Astrocyte of the spinal cord (primary cell): ENCODE measurements at places on chromosomes 12 and 14.
A peak's percentile ranks its signal among the peaks of the same experiment; 100 is the strongest.

DNA sequence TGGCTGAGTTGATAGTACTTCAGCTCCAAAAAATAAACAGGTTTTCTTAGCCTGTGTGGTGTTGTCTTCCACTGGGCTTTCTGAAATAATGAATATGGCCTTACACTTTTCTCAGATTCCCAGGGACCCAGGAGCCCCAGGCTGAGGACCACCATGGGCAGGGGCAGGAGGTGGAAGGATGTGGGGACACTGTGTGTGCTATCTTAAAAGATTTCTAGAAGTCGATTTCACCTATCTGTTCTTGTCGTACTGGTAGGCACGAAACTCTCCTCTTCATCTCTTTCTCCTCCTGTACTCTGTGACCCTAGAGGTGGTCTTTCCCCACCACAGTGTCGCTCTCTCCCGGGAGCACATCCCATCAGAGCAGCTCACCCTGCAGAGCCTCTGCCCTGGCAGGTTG lies 107.7 kb upstream of the FKBP4 start:
- no peak for DNase-seq

GRCh38 chr14:29310757-29311156 lies 544.2 kb downstream of the FOXG1 start:
- peak; percentile 52 for DNase-seq

- DNase-seq: no peak
Measured at GRCh38 chr12:103422328-103422727, 73.4 kb downstream of the C12orf42 start.

- no peak for DNase-seq
Measured at GRCh38 chr12:121793440-121793837, at the start of gene RHOF. RHOF (minus strand) TSS chr12:121793688; CDS start chr12:121793633, 55 bp downstream.

DNA sequence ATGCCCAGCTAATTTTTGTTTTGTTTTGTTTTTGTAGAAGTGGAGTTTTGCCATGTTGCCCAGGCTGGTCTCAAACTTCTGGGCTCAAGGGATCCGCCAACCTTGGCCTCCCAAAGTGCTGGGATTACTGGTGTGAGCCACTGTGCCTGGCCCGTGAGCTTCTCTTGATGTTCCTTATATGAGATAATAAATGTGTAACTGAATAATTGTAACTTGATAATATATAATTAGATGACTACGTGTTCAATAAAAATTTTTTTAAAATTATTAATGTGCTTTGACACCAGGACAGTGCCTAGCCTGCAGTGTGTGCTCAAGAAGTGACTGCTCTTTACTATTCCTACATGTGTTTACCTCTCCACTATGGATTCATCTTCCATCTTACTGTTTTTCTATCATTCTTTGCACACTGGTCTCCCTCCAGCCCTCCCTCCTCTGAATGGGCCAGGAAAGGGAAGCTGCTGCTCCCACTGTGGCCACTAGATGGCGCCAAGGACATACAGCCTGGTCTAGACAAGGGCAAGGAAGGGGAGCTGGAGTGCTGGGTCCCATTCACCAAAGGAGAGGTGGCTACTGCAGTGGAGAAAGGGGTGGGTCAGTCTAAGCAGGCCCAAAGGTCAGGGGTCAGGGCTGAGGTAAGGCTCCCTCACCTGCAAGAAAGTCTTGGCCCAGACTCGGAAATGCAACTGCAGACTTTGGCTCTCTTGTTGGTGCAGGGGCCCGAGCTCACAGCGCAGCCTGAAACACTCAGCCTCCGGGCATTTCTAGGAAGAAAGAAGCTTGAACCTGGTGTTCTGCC lies 14.7 kb upstream of the ZNF385A start:
- peak; percentile 84 for DNase-seq

GRCh38 chr14:74516451-74517160 lies 23.0 kb downstream of the ISCA2 start:
- peak; percentile 50 for DNase-seq

DNA sequence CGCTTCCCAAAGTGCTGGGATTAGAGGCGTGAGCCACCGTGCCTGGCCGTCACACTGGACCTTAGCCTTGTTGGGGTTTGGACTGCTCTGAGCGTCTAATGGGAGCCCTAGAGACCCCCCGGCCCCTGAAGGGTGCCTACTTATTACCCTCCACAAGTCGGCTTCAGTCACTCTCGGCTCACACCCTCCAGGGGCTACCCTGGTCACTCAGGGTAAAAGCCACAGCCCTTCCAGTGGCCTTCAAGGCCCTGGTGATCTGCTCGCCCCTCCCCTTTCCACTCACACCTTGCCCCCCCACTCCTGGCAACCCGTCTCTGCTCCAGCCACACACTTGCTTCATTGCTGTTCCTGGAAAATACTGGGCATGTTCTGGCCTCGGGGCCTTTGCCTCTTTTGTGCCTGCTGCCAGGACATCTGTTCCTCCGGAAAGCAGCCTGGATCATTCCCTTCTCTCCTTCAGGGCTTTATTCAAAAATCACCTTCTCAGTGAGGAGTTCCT lies 3.6 kb upstream of the MORN3 start:
- DNase-seq: no peak

GRCh38 chr12:45224311-45224710 lies 8.4 kb downstream of the ANO6 start:
- no peak for DNase-seq

DNA sequence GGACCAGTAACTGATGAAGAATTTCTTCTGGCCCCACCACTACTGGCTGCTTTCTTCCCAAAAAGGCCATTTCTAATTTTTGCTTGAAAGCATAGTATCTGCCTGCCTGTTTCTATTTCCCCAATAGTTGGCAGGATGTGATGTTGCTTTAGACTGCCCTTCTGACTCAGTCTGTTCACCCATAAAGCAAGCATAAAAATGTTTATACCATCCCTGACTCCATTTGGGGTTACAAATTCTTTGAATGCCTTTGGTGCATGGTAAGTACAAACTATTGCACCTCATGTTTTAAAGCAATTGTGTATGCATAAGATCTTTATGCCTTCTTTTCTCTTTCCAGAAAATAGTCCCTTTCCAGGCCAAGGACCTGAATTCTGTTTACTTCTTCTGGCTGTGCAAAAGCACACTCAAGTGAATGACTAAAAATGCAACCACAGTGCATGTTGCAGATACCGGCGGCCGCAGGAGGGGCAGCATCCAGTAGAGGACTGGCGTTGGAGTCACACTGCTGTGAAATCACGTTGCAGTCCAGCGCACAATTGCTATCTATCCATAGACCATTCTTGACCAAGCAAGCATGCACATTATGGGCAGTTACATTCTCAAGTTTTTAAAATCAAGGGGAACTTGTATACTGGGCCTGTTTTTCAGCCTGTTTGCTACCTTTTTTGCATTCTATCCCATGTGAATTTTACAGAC lies 82.4 kb downstream of the SLC5A8 start:
- DNase-seq: peak; percentile 56

GRCh38 chr12:26195641-26196420 lies 458 bp downstream of the SSPN start:
- peak; percentile 61 for DNase-seq

- DNase-seq: no peak
Measured at GRCh38 chr12:22880331-22880730, 255.4 kb downstream of the ETNK1 start.

- DNase-seq: no peak
Measured at GRCh38 chr12:20628226-20628787, 66.8 kb upstream of the SLCO1C1 start.

- DNase-seq: no peak
Measured at GRCh38 chr12:104761091-104761490, 197.0 kb downstream of the SLC41A2 start.

DNA sequence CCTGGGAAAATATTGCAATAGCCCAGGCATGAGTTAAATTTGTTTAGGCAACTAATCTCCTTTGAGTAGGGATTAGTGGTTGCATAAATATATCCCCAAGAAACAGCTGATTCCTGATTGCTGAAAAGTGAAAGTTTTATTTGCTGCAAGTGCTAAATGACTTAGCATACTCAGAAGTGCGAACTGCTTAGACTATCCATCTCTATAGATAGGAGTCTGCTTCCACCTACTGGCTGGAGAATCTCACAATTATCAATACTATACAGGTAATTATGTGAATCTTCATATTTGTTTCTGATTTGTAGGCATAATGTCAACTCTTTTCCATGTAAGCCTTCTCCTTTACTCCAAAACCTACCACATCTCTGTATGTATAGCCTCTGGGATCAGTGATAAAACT lies 12.0 kb upstream of the SLCO1B3 start:
- peak; percentile 21 for DNase-seq

DNA sequence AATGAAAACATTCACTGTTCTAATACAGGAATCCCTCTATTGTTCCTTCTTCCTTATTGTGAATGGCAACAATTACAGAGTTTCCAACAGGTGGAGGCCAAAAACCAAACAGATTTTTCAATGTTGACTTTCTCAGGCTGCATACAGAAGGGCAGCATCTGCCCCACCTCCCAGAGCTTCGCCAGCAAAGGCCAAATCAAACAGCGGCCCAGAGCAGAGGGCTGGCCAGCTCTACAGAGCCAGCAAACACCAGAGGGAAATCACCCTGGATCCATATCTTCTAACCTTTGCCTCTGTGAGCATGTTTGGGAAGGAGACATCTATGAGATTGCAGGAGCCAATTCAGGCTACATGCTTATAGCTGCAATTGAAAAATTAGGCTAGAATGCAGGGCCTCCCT lies 4.4 kb upstream of the CRACR2A start:
- no peak for DNase-seq

- DNase-seq: no peak
Measured at GRCh38 chr14:84961637-84962036, 568.3 kb upstream of the FLRT2 start.

- DNase-seq: no peak
Measured at GRCh38 chr14:92626041-92626440, 112.5 kb downstream of the RIN3 start.

DNA sequence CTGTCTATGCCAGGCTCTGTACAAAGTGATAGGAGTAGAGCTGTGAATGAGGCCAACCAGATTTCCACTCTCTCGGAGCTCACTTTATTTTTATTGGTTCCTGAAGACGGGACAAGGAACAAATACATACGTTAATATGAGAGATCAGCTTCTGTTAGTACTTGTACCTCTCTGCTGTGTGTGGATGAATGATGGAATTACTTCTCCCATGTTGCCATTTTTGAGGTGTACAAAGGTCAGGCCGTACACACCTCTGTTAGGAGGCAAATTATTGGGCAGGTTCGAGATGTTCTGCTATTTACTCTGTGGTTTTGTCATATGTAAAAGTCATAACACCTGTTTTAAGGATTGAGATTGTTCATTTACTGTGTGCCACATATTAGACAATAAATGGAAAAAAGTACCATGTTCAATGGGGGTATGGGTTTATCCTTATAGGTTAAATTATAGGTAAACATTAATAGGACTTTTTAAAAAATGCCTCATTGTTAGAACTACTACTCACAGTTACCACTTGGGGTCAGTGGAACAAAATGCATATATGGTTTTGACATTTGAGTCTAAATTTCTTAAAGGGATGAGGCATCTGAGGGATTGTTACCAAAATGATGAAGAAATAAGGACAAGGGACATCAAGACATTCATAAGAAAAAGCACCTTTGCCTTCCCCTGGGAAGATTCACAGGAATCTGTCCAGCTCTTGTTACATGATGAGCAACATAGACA lies 26.9 kb downstream of the WBP11 start:
- no peak for DNase-seq

GRCh38 chr12:4024701-4025100 lies 151.5 kb upstream of the PARP11 start:
- no peak for DNase-seq

- no peak for DNase-seq
Measured at GRCh38 chr14:61408498-61408897, 87.1 kb downstream of the PRKCH start.

DNA sequence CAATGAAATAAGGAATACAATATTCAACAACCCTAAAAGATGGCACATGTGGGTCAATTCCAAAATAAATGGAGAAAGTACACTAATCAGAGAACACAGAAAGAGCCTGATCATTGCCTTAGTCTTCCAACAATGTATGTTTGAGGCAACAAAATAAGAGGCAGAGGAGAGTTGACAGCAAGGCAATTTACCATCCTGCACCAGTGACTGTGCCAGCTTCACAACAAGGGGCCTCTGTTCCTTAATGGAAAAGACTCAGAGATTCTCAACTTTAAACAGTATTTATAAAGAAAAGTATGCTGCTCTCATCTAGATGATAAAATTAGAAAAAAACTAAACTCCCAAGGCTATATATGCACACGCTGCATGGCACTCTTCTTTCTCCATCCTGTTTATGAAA lies 25.9 kb downstream of the EPS8 start:
- no peak for DNase-seq
